NB4 (cell line): ENCODE measurements at places on chromosomes 13 and 19.

DNA sequence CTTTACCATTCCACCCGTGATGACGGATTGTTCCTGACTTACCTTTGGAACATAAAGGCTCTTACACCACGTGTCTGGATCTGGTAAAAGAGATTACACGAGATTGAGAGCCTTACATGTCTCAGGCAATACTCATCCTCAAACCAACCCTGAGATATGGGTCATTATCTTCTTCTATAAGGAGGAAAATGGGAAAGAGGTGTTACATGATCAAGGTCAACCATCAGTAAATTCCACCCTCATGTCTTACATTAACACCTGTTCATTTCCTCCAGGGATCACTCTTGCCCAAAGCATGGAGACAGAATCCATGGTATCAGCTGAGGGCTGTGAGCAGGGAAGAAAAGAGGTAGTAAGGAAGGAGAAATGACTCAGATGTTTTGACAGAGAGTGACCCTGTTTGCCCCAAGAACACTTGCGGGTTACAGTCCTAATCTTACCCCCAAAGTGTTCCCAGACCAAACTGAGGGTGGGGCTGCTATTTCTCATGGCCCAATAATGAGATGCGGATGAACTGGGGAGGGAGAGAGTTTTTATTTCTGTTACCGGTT lies 19.6 kb downstream of the LILRB4 start:
- no peak for DNase-seq

DNA sequence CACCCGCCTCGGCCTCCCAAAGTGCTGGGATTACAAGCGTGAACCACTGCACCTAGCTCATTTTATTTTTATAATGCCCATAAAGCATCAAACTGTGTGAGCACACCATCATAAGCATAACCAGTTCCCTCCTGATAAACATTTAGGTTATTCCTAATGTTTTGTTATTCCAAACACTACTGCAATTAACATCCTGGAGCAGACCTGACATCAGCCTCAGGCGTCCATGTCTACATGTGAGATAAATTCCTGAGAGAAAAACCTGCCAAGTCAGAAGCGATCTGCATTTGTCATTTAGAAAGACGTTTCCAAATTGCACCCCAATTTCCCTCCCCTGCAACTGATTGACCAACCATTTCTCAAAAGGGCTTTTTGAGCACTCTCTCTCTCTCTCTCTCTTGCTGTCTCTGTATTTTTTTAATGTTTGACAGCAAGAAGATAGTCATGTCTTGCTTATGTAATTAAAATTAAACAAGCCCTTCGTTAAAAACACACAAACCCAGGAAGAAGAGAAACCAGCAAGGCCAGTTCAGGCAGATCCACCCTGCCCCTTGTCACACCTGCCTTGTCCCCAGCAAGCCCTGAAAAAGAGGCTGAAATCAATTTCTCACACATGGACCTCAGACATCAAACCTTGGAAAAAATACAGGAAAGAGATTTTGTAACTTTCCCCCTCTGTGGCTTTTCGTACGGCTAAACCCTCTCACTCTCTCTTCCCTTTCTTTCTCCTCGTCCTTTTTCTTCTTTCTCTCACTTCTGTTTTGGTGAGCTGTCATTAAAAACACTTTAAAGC lies 9.9 kb downstream of the LYPD3 start:
- no peak for DNase-seq

- peak; percentile 42 for DNase-seq
Observed at GRCh38 chr19:51470966-51471365, 7.4 kb upstream of the CEACAM18 start.

DNA sequence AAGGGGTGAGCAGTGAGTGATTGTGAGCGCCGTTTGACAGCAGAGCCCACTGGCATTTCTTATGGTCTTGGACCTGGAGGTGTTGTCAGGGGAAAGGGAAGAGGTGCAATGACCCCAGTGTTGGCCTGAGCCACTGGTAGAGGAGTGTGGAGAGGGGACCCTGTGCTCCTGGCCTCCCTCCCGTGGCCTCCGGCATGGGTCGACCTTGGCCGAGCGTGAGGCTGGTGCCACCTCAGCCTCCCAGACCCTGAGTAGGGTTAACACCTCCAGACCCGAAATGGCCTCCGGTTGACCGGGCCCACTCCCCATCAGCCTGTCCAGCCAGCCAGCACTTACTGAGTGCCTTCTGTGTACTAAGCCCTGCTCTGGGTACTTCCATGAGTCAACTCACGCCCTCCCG lies 6.5 kb downstream of the TRAPPC5 start:
- DNase-seq = no peak

- DNase-seq = no peak
Observed at GRCh38 chr13:59472134-59472533, 691.6 kb downstream of the DIAPH3 start.

DNA sequence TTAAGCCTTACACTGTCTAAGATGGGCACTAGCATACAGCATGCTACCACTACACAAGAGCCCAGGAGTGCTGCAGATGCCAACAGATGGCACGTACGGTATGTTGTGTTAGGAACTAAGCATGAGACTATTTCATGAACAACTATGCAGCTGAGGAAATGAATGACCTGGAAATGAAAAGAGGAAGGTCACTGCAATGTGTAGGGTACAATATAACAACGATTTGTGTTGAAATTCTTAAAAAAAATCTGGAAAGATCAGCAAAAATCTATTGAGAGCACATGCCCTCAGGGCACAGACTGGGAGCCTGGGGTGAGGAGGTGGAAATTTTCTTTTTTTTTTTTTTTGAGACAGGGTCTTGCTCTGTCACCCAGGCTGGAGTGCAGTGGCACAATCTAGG lies 14.4 kb downstream of the HAUS8 start:
- DNase-seq = no peak

DNA sequence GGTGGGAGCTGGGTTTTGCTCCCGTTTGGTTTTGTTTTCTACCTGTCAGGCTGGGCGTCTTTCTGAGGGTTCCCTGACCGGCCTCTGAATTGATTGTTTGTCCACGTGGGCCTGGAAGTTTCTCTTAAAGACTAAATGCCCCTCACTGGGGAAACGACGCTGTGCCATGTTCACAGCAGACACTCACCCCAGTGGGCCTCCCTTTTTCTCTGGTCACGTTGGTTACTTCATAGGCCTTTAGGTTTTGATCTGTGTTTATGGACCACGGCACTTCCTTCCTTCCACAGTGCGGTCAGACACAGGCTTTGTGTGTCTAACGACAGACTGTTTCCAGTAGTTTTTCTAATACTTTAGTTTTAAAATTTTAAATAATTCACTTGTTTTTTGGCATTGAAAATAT lies 20.1 kb upstream of the NDUFS7 start:
- DNase-seq = peak; percentile 21

DNA sequence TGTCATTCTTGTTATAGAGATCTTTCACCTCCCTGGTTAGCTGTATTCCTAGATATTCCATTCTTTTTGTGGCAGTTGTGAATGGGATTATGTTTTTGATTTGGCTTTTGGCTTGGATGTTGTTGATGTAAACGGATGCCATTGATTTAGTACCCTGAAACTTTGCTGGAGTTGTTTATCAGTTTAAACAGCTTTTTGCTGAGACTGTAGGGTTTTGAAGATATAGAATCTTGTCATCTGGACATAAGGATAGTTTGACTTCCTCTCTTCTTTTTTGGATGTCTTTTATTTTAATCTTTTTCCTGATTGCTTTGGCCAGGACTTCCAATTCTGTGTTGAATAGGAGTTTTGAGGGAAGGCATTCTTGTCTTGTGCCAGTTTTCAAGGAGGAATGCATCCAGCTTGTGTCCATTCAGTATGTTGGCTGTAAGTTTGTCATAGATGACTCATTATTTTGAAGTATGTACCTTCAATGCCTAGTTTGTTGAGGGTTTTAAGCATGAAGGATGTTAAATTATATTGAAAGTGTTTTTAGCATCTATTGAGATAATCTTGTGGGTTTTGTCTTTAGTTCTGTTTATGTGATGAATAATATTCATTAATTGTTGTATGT lies 16.8 kb downstream of the ZNF431 start:
- DNase-seq = no peak

GRCh38 chr19:3538965-3539755 lies at the start of gene TEKTIP1:
TSS of gene TEKTIP1 (plus strand) at chr19:3539174. CDS start at chr19:3539178, 4 bp downstream.
- DNase-seq = no peak
